Small intestine (tissue), 16 donors: ENCODE measurements at places on chromosomes 2 and 18. TPM values are rescaled to one million over a fixed set of nuclear protein-coding genes. Genes with fewer than 3 reads are reported as not detected.

- H3K4me1 ChIP-seq, result peaks cover 8% of the 10 kb centered on the region
- H3K27me3 ChIP-seq, result no peaks in the 10 kb centered on the region
- no peak overlapping the region for H3K4me3 ChIP-seq
- no peak overlapping the region for H3K27ac ChIP-seq
- no peaks in the 10 kb centered on the region for H3K36me3 ChIP-seq
These were observed 11.6 kb downstream of the VAPA start for GRCh38 chr18:9925369-9925768.

The OTOS gene
- not detected for polyA plus RNA-seq

The TBC1D8 gene
- polyA plus RNA-seq, result 113 TPM

GRCh38 chr18:49560624-49561288 is 1.1 kb upstream of the LIPG start:
- peaks cover 11% of the 10 kb centered on the region for H3K27me3 ChIP-seq
- H3K4me3 ChIP-seq, result peak overlapping the region; percentile 30
- peaks cover 21% of the 10 kb centered on the region for H3K4me1 ChIP-seq
- peaks cover 7% of the 10 kb centered on the region for H3K36me3 ChIP-seq
- DNase-seq, result peak; percentile 81

DNA sequence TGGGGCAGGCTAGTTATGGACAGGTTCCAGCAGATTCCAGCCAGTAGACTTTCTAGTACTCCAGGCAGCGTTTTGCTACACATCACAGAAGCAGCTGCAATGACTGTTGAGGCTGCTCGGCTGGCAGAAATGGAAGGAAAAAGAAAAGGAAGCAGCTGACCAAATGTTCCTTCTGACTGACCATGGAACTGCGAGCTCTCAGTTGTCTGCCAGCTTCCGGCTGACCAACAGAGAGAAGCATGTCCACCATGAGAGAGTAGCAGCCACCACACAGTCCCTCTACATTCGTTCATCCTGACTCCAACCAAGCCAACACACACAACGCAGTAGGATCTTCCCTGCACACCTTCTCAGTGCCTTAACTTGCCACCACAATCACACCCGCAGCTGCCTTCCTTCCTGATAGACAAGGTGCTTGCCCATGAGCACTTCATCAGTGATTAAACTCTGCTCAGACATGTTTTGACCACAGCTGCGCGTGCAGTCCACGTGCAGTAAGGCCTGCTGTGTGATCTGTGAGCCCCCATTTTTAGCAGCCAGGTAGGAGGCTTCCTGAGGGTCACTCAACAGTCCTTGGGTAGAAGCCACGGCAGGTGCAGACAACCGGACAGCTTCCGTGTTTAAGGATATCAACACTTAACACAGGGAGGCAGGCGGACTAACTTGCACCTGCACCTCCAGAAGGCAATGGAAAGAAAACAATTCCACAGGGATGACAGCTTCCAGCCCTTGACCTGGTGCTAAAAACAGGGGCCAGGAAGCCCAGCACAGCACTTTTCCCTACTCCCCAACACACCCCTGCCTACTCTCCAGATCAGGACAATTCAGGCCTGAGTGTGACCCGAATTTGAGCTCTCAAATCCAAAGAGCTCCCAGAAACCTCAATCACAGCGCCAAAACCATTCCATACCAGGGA is 996 bp downstream of the TGFBRAP1 start:
- H3K27me3 ChIP-seq, result no peaks in the 10 kb centered on the region
- H3K4me3 ChIP-seq, result peak overlapping the region; percentile 79
- H3K27ac ChIP-seq, result peak overlapping the region; percentile 76
- no peaks in the 10 kb centered on the region for H3K4me1 ChIP-seq
- DNase-seq, result peak; percentile 54

The SCYGR4 gene
- polyA plus RNA-seq, result not detected

The EN1 gene
- not detected for polyA plus RNA-seq

DNA sequence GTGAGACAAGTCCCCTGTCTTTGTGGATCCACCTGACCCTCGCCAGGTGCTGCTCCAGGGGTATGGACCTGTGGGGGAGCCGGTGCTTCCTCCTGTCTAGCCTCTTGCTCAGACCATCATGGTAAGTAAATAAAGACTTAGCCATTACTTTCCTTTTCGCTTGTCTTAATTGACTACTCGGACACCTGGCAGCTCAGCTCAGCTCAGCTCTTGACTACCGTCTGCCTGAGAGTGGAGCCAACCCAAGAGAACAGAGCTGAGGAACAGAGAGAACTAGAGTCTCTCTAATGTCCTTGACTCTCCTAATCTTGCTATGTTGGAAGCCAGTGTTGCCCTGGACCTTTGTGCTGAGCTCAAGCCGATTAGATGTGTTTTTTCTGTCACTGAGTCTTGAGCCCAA is 170.3 kb upstream of the CXCR4 start:
- no peaks in the 10 kb centered on the region for H3K36me3 ChIP-seq
- no peaks in the 10 kb centered on the region for H3K27me3 ChIP-seq
- no peaks in the 10 kb centered on the region for H3K4me1 ChIP-seq
- DNase-seq, result no peak
- H3K27ac ChIP-seq, result no peak overlapping the region
- no peak overlapping the region for H3K4me3 ChIP-seq

GRCh38 chr2:212940816-212941215 is 210.6 kb downstream of the IKZF2 start:
- no peak overlapping the region for H3K4me3 ChIP-seq
- no peaks in the 10 kb centered on the region for H3K27me3 ChIP-seq
- DNase-seq, result peak; percentile 32
- no peaks in the 10 kb centered on the region for H3K4me1 ChIP-seq

The GRHL1 gene
- polyA plus RNA-seq, result 0.73 TPM

DNA sequence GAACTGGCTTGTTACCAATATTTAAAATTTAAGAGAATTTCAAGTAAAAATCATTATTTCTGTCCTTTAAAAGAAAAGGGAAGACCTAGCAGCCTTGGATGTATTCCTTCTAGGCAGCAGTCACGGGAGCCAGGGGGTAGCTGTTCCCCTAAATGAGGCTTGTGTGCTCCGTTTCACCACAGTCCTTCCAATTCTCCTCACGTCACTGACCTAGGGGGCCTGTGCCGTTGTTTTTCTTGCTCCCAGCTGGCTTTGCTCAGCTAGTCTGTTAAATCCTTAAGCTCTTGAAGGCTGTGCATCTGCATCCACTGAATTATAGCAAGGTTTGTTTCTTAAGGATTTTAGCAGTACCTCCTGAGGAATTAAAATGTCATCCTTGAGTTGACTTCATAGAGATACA is 9.9 kb downstream of the KLHL23 start:
- no peaks in the 10 kb centered on the region for H3K36me3 ChIP-seq
- H3K27ac ChIP-seq, result no peak overlapping the region
- DNase-seq, result no peak
- H3K27me3 ChIP-seq, result no peaks in the 10 kb centered on the region

The LDLRAD4 gene
- polyA plus RNA-seq, result 6.6 TPM

DNA sequence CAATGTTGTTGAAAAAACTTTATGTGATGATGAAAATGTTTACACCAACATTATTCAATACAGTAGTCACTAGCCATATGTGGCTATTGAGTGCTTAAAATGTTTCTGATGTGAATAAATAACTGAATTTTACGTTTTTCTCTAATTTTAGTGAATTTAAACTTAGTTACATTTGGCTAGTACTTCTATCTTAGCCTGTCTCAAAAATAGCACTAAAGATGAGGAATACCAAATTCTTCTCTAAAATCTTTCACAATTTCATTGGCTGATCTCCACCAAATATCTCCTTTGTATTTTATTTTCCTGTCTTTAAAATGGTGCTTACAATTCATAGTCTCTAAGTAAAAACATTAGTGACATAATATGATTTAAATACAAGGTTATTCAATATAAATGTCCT is 83.7 kb upstream of the RND3 start:
- H3K27me3 ChIP-seq, result no peaks in the 10 kb centered on the region
- H3K4me1 ChIP-seq, result no peaks in the 10 kb centered on the region
- no peak overlapping the region for H3K27ac ChIP-seq
- H3K4me3 ChIP-seq, result no peak overlapping the region

The SIX2 gene
- 0.12 TPM for polyA plus RNA-seq

- no peak overlapping the region for H3K27ac ChIP-seq
- H3K4me1 ChIP-seq, result no peaks in the 10 kb centered on the region
- H3K4me3 ChIP-seq, result no peak overlapping the region
- DNase-seq, result peak; percentile 1
These were observed 958.9 kb downstream of the DCDC2C start for GRCh38 chr2:4662161-4662779.

The PRSS56 gene
- polyA plus RNA-seq, result not detected

The RNU2-63P gene
- polyA plus RNA-seq, result not detected

DNA sequence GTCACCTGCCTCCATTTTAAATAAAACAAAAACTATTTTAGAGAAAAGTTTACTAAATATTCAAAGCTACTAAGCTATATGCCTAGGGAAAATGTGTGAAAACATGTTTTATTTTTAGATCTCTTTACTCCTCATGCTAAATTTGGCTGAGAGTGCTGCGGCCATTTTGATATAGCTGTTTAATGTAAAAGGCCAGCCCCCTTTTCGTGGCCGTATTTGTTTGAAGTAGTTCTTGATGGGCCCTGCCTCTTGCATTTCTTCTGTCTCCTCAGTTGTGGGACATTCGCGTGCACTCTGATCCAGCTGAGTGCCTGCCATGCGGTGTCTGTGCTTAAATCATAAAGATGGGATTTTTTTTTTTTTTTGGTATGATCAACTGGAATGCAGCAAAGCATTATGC is 64.0 kb downstream of the ZNF407 start:
- H3K27ac ChIP-seq, result no peak overlapping the region
- H3K4me3 ChIP-seq, result no peak overlapping the region
- DNase-seq, result no peak
- H3K27me3 ChIP-seq, result no peaks in the 10 kb centered on the region

DNA sequence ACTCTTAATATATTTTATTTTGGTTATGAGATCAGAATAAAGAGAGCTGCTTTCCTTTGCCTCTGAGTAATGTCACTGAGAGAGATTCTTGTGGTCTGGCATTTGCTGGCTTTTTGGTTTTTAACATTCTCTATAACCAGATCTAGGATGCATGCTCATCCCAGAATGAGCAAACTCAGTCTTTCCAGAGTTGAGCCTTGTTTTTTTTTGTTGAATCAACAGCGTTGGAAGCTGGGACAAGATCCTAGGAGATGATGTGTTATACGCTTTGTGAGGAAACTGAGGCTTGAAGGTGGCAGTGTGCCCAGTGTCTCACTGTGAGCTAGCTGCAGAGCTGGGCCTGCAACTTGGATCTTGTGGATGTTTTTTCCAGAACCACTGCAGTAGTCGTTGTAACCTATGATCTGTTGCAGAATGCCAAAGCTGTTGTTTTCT is 19.5 kb downstream of the MYO1B start:
- no peak overlapping the region for H3K4me3 ChIP-seq
- DNase-seq, result no peak
- H3K27me3 ChIP-seq, result no peaks in the 10 kb centered on the region
- H3K27ac ChIP-seq, result no peak overlapping the region
- H3K36me3 ChIP-seq, result no peaks in the 10 kb centered on the region

The CTDSP1 gene
- polyA plus RNA-seq, result 144 TPM

GRCh38 chr2:97988722-97989121 is 7.0 kb downstream of the TMEM131 start:
- peaks cover 6% of the 10 kb centered on the region for H3K4me1 ChIP-seq
- H3K27me3 ChIP-seq, result no peaks in the 10 kb centered on the region
- no peak overlapping the region for H3K4me3 ChIP-seq
- no peak for DNase-seq
- H3K36me3 ChIP-seq, result no peaks in the 10 kb centered on the region

GRCh38 chr2:129062146-129062912 is 743.7 kb upstream of the HS6ST1 start:
- no peaks in the 10 kb centered on the region for H3K27me3 ChIP-seq
- no peak overlapping the region for H3K27ac ChIP-seq
- H3K4me3 ChIP-seq, result no peak overlapping the region

GRCh38 chr2:169746240-169746639 is 12.6 kb downstream of the KLHL23 start:
- H3K27me3 ChIP-seq, result no peaks in the 10 kb centered on the region
- DNase-seq, result no peak
- no peak overlapping the region for H3K4me3 ChIP-seq
- H3K36me3 ChIP-seq, result peaks cover 37% of the 10 kb centered on the region

GRCh38 chr2:97701851-97702465 is 11.4 kb upstream of the ZAP70 start:
- H3K27me3 ChIP-seq, result no peaks in the 10 kb centered on the region
- no peaks in the 10 kb centered on the region for H3K36me3 ChIP-seq
- no peak overlapping the region for H3K4me3 ChIP-seq
- no peaks in the 10 kb centered on the region for H3K4me1 ChIP-seq
- no peak overlapping the region for H3K27ac ChIP-seq

GRCh38 chr2:67108231-67108630 is 288.9 kb upstream of the ETAA1 start:
- no peaks in the 10 kb centered on the region for H3K4me1 ChIP-seq
- H3K27me3 ChIP-seq, result no peaks in the 10 kb centered on the region
- no peaks in the 10 kb centered on the region for H3K36me3 ChIP-seq
- peak; percentile 1 for DNase-seq

The LOXHD1 gene
- polyA plus RNA-seq, result 0.12 TPM
